ENCODE measurements at places on chromosomes 16 and 17.
A peak's percentile ranks its signal among the peaks of the same experiment; 100 is the strongest.

GRCh38 chr16:62644030-62644812 lies 608.0 kb upstream of the CDH8 start:
- DNase-seq = no peak

DNA sequence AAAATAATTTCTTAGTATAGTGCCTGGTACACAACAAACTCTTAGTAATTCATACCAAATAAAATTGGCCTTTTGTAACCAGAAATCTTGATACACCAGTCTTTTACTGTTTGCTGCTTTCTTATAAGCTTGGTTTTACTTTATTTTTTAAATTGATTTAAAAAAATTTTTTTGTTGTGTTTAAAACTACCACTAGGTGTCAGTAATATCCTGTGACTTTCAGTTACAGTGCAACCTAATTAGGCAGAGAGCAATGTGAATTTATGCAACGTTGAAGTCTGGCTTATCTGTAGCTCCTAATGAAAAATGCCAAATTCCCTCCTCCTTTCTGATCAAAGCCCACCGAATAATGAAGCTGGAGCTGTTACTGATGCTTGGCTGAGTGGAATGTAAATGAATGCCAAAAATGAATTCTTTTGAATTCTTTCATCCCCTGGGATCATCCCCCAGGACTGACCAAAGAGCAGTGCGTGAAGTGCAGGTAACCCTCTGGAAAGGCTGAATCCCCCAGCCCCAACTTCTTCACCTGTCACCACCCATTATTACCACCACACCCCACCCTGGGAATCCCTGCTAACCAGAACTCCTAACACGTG lies 3.8 kb downstream of the ERCC4 start:
- no peak for DNase-seq

GRCh38 chr17:20033415-20033814 lies 24.3 kb downstream of the SPECC1 start:
- no peak for DNase-seq

DNA sequence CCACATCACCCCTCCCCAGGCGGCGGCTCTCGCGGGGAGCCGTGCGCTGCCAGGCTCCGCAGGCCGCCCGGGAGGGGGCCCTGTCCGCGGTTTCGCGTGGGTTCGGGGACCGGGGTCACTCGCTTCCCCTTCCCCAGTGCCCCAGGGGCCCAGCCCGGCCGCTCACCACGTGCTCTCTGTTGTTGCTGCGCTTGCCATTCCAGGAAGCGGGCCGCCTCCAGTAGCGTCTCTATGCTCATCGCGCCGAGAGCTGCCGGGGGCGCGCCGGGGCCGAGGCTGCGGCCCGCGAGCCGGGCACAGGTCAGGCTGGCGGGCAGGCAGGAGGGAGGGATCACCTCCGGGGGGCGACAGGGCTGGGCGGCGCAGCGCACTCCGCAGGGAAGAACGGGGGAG lies 390 bp downstream of the MNT start:
- peak; percentile 80 for DNase-seq

DNA sequence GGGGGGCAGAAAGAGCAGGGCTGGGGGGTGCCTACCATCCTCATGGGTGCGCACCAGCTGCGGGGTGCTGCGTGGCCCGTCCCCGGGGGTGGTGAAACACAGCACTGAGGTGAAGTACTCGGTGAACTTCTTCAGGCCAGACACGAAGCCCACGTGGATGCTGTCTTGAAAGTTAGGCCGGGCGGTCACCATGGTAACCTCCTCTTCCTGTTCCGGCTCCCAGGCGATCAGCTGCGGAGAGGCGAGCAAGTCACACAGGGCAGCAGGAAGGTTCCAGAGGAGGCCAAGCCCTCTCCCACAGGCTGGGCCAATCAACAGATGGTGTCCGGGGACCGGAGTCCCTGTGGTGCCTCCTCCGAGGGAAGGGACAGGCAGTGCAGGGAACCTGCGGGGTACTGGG lies 90.1 kb upstream of the CDC42EP4 start:
- peak; percentile 23 for DNase-seq
